ENCODE measurements at places on chromosomes 3 and 15.
A peak's percentile ranks its signal among the peaks of the same experiment; 100 is the strongest.

DNA sequence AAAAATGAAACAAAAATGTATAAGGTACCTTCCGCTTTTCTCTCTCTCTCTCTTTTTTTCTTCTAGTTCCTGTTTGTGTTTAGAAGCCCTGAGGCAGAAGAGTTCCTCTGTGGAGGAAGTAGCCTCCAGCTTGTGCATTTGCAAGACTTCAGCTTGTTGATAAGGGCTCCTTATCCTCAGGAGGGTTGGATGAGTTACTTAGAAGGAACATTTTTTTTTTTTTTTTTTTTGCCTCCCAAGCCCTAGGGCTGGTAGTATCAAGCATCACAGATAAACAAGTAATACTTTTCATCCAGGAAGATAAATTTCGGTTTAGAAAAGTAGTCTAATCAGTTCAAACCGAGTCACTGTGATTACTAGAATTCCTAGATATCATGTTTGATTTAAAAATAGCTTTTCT lies 91.0 kb upstream of the CBLB start:
- no peak overlapping the region for H3K4me3 ChIP-seq
- H3K27me3 ChIP-seq = no peaks in the 10 kb centered on the region
- no peaks in the 10 kb centered on the region for H3K36me3 ChIP-seq

- no peak for DNase-seq
- no peaks in the 10 kb centered on the region for H3K36me3 ChIP-seq
- H3K27me3 ChIP-seq = no peaks in the 10 kb centered on the region
Observed at GRCh38 chr3:45236964-45237363, 10.9 kb upstream of the TMEM158 start.

GRCh38 chr15:62135532-62136134 lies 29.5 kb downstream of the C2CD4B start:
- H3K36me3 ChIP-seq = no peaks in the 10 kb centered on the region
- H3K4me1 ChIP-seq = no peaks in the 10 kb centered on the region
- no peak overlapping the region for H3K27ac ChIP-seq
- no peaks in the 10 kb centered on the region for H3K27me3 ChIP-seq
- DNase-seq = no peak
- no peak overlapping the region for H3K4me3 ChIP-seq

DNA sequence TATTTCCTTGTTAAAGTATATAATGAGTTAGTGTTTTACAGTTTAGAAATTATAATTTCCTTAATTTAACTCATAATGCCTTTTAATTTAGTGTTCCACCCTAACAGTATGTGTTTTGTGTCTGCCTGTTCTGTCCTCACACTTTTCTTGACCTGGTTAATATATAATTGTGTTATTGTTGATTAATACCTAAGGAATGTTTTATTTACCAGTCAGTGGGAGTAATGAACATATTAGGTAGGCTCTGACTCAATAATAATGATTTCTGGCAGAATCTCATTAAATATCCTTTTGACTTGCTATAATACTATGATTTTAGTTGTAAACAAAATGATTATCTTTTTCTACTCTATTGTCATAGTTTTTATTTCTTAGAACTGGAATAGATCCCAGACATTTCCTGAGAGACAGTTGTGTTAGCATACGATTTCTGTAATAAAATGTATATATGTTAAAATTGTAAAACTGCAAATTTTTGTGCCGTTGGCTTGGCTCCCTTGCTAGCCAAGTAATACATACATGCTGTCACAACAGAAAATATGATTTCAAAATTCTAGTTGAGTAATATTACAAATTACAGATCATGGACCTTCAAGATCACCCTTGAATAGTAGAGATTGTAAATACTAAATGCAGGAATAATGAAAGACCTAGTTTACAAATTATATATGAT lies 51.9 kb downstream of the RASA2 start:
- no peaks in the 10 kb centered on the region for H3K4me1 ChIP-seq
- peaks cover 28% of the 10 kb centered on the region for H3K36me3 ChIP-seq
- H3K27me3 ChIP-seq = no peaks in the 10 kb centered on the region
- H3K4me3 ChIP-seq = no peak overlapping the region
- DNase-seq = no peak

DNA sequence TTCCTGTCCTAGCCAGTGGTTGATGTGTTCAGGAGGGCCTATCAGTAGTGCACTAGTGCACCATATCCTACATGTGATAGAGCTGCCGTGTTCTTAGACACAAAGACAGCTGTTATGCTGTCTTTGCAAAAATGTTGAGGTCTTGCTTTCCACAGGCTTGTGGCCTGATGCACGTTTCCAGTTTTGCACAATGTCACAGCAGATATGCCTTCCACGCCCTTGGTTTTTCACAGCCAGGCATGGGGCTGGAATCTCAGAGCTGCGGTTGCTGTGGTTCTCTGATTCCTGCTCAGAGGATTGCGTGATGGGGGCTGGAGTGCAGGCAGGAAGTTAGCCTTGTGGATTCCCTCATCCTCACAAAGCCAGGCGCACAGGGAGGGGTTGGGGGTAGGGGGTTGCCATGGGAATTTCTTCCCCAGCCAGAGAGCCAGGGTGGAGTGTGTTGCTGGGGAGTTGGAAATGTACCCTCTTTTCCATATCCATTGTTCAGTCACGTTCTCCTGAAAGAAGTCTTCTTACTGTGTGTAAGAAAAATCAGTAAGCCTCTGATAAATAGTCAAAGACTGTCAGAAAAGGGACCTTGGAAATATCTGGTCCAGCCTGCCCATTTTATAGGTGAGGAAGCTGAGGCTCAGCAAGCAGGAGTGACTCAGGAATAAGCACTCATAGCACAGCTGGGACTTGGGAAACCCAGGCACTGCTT lies 79.4 kb downstream of the SMAD3 start:
- no peaks in the 10 kb centered on the region for H3K27me3 ChIP-seq
- DNase-seq = peak; percentile 67
- H3K27ac ChIP-seq = peak overlapping the region; percentile 21

DNA sequence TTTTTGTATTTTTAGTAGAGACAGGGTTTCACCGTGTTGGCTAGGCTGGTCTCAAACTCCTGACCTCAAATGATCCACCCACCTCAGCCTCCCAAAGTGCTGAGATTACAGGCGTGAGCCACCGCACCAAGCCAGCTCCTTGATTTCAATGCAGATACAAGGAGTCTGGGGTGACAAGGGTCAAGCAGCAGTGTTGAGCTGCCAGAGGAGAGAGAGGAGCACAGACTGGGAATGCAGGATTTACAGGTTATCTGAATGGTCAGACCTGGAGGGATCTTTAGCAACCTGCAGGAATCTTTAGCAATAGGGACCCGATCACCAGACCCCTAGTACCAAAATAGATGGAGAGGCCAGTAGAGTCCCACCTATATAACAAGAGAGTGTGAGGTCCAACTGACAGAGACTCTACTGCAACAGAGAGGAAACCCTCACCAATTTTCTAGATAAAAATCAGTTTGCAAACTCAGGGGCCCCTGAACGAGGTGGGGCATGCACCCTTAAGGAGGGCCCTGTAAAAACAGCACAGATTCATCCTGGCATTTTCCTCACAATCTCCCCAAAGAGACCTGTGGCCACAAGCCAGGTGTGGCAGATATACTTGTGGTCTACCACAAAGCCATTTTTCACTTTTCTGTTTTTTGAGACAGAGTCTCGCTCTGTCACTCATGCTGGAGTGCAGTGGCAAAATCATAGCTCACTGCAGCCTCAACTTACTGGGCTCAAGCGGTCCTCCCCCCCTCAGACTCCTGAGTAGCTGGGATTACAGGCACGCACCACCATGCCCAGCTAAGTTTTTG lies 10.7 kb upstream of the SHISA5 start:
- DNase-seq = no peak
- no peaks in the 10 kb centered on the region for H3K27me3 ChIP-seq
- H3K36me3 ChIP-seq = peaks cover 3% of the 10 kb centered on the region
- no peak overlapping the region for H3K27ac ChIP-seq

DNA sequence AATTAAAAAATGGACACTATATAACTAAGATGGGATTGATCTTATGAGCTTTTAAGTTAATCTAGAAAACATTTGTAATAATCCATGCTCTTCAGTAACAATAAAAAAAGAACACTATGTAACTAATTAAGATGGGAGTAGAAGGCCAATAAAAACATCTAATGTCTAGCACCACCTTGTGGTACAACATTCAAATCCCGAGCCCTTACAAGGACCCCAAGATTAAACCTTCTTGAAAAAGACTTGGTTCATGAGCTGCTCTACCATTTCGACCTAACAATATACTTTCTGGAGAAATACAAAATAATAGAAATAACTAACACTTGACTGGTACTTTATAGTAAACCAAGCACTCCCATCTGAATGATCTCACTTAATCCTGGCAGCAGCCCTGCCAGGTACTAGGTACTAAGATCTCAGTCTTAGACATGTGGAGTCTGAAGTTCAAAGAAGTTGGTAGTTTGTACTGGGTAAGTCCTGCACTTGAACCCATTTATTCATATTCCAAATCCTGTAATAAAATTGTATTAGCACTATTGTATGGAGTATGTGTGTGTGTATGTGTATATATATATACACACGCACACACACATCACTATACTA lies 21.8 kb downstream of the METTL6 start:
- H3K27ac ChIP-seq = no peak overlapping the region
- no peak overlapping the region for H3K4me3 ChIP-seq
- H3K4me1 ChIP-seq = no peaks in the 10 kb centered on the region
- no peaks in the 10 kb centered on the region for H3K27me3 ChIP-seq
- no peak for DNase-seq

- no peak for DNase-seq
- no peaks in the 10 kb centered on the region for H3K27me3 ChIP-seq
- no peaks in the 10 kb centered on the region for H3K36me3 ChIP-seq
- peaks cover 5% of the 10 kb centered on the region for H3K4me1 ChIP-seq
- no peak overlapping the region for H3K27ac ChIP-seq
Observed at GRCh38 chr15:62889734-62890505, 152.6 kb upstream of the TPM1 start.

Measured in H9 (cell line).